CD8-positive, alpha-beta T cell (primary cell): ENCODE measurements at places on chromosomes 7 and 10. TPM values are rescaled to one million over a fixed set of nuclear protein-coding genes. Genes with fewer than 3 reads are reported as not detected.

The TSPAN14 gene
- total RNA-seq = 63.9 TPM

DNA sequence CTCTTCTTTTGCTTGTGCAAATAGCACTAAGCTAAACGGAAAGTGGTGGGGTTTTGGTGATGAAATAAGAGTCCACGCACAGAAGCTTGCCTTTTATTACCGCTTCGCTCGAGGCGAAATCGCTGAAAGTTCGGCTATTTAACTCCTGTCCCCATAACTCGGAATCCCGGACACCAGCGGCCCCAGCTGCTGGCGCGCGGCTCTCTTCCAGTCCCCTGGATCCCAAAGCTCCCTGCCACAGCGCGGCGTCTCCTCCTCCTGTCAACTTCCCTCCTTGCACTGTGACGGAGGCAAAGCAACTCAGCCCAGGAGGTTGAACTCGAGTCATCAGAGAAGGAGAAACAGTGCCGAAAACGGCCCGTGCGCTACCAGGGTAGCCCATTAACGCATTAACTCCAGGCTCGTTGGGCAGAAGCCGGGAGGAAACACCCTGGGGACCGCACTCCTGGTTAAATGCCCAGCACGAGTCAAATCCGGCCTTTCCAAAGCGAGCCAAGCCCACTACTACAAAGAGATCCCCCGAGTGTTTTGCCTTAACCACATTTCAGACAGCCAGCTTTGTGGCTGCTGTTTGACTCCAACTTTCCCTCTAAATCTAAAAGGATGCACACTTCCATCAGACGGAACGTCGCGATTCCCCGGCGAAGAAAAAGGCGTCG lies 1.3 kb downstream of the SEMA3D start:
- DNase-seq = no peak

GRCh38 chr7:158344706-158345300 lies 242.8 kb downstream of the PTPRN2 start:
- DNase-seq = no peak

GRCh38 chr10:120794390-120794789 lies 56.8 kb upstream of the WDR11 start:
- DNase-seq = no peak

- DNase-seq = no peak
Observed at GRCh38 chr7:152328234-152328633, 107.6 kb downstream of the KMT2C start.
